ENCODE measurements at places on chromosomes 4 and X.

GRCh38 chrX:12771445-12772069 is 19.7 kb upstream of the PRPS2 start:
- DNase-seq = no peak

DNA sequence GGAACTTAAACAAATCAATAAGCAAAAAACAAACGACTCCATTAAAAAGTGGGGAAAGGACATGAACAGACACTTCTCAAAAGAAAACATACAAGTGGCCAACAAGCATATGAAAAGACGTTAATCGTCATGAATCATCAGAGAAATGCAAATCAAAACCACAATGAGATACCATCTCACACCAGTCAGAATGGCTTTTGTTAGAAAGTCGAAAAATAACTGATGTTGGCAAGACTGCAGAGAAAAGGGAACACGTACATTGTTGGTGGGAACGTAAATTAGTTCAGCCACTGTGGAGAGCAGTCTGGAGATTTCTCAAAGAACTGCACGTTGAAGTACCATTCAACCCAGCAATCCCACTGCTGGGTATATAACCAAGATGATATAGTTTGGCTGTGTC is 23.7 kb downstream of the NEUROG2 start:
- no peak for DNase-seq

GRCh38 chr4:53994382-53995102 is 69.9 kb downstream of the CHIC2 start:
- no peak for DNase-seq

GRCh38 chr4:118270492-118270891 is 82.3 kb downstream of the PRSS12 start:
- DNase-seq = no peak

DNA sequence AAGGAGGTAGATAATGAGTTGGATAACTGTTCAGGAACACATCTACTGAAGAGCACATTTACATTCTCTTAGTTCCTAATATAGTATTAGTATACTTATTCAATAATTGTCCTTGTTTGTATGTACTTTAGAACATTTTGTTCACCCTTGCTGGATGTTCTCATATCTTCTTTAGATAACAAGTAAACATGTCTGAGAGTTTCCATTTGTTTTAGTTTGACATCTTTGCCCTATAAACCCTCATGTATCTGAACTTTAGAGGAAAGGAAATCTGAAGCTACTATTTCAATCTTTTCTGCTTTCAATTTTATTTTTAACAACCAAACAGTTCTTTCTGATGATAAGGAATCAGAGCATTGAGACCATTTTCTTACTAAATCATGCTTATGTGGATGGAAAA is 518.6 kb downstream of the RPA4 start:
- no peak for DNase-seq

- DNase-seq = no peak
Measured at GRCh38 chr4:165462009-165462408, 83.2 kb downstream of the CPE start.

DNA sequence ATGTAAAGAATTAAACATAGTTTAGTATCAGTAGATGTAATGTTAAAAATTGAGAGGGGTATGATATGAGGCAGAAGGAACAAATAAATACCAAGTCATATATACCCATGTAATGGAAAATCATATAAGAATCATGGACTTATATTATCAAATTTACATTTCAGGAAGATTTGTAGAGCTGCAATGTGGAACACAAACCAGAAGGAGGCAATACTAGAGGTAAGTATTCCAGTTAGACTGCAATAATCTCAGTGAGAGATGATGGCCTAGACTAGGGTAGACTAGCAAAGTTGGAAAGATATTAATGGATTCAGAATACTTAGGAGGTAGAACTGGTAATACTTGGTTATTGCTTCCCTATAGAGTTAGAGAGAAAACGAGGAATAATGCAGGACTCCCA is 603.0 kb upstream of the KLHL4 start:
- DNase-seq = no peak

DNA sequence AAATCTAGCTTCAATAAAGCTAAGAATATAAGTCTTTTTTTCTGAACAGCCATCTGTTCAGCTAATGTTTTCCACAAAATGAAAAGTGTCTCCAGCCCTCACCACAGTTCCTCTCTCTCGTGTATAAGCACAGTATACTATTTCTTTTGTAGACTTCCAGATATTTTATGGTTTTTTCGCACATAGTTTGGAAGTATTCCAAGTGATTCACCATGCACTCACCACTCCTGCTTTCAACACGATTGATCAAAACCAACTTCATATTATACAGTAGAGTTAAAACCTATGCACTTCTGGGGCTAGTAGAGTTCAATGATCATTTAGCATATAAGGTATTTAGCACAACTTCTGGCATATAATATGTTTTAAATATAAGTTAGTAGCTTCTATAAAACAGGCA is 105.8 kb upstream of the DCAF12L1 start:
- DNase-seq = no peak

DNA sequence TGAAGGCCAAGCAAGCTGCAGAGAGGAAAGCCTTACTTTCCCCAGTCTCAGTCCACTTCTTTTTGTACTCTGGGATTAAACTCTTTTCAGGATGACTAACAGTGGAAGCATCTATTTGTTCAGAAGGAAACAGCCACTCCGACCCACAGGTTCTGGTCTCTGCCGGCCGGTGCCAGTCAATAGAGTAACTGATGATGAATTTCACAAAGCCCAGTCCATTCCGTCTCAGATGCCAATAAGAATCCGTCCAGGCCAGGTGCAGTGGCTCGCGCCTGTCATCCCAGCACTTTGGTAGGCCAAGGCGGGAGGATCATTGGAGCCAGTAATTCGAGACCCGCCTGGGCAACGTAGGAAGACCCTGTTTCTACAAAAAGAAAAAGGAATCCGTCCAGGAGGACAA is 58.5 kb upstream of the HELT start:
- no peak for DNase-seq

GRCh38 chr4:168498251-168498650 is 1.4 kb downstream of the PALLD start:
- no peak for DNase-seq

- DNase-seq = no peak
Measured at GRCh38 chrX:47358387-47359065, 11.9 kb upstream of the ZNF157 start.

All from anterior cingulate cortex (tissue), 58 donors.